ENCODE measurements at places on chromosomes 3 and 15.

DNA sequence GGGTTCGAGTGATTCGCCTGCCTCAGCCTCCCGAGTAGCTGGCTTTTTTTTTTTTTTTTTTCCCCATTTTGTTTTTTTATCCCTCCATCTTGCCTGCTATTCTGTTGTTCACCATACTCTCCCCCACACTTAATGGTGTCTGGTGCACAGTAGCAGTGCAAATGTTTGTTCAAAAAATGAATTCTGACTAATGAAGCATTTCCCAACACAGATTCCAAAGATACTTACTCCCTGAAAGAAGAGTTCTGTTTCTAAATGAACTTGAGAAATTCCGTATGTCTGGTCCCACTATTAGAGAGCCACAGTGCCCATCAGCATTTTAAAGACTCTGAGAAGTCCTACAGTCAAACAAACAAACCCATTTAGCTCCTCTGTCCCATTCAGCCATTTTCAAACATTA lies 9.5 kb downstream of the EDEM1 start:
- DNase-seq, result no peak

- no peak for DNase-seq
Measured at GRCh38 chr3:158418035-158418434, 153.0 kb upstream of the MLF1 start.

- DNase-seq, result no peak
Measured at GRCh38 chr3:115930168-115930567, 306.9 kb downstream of the GAP43 start.

DNA sequence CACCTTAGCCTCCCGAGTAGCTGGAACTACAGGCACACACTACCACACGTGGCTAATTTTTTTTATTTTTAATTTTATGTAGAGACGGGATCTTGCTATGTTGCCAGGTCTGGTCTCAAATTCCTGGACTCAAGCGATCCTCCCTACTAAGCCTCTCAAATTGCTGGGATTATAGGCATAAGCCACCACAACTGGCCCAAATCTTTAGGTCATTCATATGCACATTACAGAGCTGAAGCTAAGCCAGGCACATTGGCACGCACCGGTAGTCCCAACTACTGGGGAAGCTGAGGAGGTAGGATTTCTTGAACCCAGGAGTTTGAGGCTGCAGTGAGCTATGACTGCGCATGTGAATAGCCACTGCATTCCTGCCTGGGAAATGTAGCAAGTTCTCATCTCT lies 265.9 kb downstream of the ZMAT3 start:
- no peak for DNase-seq

GRCh38 chr3:132265028-132265427 lies 52.2 kb upstream of the ACP3 start:
- no peak for DNase-seq

DNA sequence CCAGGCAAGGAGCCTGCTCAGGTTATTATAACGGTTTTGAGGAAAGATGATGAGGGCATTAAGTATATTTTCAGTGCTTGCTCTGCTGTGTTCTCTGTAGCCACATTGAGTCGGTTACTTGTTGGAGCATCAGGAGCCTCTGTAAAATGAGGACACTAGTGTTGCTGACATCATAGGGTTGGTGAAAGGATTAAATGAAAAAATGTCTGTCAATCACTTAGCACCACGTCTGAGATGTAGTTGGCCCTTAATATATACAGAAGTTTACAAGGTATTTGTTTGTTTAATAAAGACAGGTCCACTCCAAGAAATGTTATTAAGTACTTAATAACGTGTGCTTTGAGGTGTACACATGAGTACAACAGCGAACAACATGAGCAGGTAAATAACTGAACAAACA lies 735 bp upstream of the SLC25A26 start:
- DNase-seq, result no peak

- DNase-seq, result no peak
Measured at GRCh38 chr15:88574655-88575054, 28.2 kb upstream of the DET1 start.

DNA sequence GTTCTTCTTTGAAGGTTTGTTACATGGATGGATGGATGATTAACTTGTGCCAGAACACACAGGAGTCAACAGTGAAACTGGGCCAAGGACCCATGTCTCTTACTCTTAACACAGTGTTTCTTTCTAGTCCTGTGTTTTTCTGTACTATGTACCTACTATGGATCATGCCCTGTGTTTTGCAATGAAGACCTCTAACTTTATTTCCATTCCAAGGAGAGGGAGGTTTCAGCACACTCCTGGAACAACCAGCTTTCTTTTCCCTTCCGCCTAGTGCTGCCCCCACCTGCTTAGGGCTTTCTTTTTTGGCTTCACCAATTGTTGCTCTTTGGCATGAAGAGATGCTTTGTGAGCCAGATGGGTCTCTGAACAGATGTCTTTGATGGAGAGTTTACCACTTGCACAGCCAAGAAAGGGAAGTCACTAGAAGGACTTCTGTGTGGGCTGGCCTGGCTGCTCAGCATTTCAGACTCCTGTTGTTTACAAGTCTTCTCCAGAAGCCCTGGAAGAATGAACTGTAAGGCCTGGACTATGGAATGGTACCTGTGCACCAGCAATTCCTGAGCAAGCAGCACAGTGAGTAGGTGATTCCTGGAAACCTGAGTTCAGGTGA lies 44.5 kb downstream of the SNAPC5 start:
- no peak for DNase-seq

DNA sequence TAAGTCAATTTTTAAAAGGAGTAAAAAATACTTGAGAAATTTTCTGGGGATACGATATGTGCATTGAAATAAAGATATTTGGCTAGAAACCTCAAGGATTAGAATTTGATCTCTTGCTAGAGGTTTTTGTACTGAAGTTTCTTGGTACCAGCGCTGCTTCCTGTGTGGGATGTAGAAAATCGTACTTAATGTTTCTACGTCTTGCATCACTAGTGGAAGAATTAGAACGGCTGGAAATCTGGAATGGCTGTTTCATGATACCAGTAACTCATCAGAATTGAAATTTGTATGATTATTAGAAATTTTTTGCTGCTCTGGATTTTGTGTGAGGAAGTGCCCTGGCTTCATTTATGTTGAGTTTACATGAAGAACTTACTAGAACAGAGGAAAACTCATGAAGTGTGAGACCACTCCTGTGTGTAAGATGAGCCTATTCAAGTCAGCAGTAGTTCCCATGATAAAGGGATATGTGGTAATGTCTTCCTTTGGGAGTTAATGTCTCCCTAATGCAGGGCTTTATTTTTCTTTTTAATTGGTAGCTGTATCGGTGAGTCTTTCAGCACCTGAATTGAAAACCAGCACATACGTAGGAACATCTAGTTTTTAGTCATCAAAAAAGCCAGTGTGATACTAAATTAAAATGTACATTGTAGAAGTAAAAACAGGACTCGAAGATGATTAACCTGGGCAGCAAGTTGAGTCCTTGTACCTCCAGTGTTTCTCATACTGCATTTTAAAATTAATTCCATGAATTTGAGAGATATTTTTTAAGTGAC lies 3.2 kb downstream of the KBTBD8 start:
- DNase-seq, result no peak

All from brain microvascular endothelial cell (primary cell).